ENCODE measurements at places on chromosomes 1 and 21. TPM values are rescaled to one million over a fixed set of nuclear protein-coding genes. Genes with fewer than 3 reads are reported as not detected.

CTNNBIP1 gene
- 8.0 TPM for total RNA-seq

VCAM1 gene
- not detected for total RNA-seq

SYCP1 gene
- not detected for total RNA-seq

KRTAP20-4 gene
- not detected for total RNA-seq

MPL gene
- total RNA-seq = not detected

FAM151A gene
- not detected for total RNA-seq

HLX gene
- 0.42 TPM for total RNA-seq

ZFYVE9 gene
- total RNA-seq = 11.4 TPM

OR2T29 gene
- total RNA-seq = not detected

MMP23B gene
- 0.78 TPM for total RNA-seq

TGFB2 gene
- total RNA-seq = 46.5 TPM

CFAP410 gene
- total RNA-seq = 5.0 TPM

HMGCS2 gene
- total RNA-seq = not detected

ST6GALNAC3 gene
- 0.87 TPM for total RNA-seq

ESRRG gene
- total RNA-seq = 0.05 TPM

RGSL1 gene
- total RNA-seq = not detected

ERICH3 gene
- total RNA-seq = not detected

TFF3 gene
- total RNA-seq = not detected

GNB1 gene
- 89.2 TPM for total RNA-seq

BTBD8 gene
- total RNA-seq = 2.1 TPM

DCST2 gene
- total RNA-seq = 1.6 TPM

OLFM3 gene
- total RNA-seq = 0.17 TPM

PCSK9 gene
- not detected for total RNA-seq

CD53 gene
- total RNA-seq = not detected

CRYBG2 gene
- not detected for total RNA-seq

CRNN gene
- total RNA-seq = not detected

SRSF10 gene
- total RNA-seq = 79.1 TPM

LRRN2 gene
- 0.82 TPM for total RNA-seq

KCNJ10 gene
- total RNA-seq = not detected

SARS1 gene
- 411 TPM for total RNA-seq

CXADR gene
- 22.6 TPM for total RNA-seq

TIE1 gene
- total RNA-seq = not detected

EPS15 gene
- 20.5 TPM for total RNA-seq

PLA2G2F gene
- total RNA-seq = not detected

PTGS2 gene
- 2.4 TPM for total RNA-seq

Data from NCI-H460 (cell line).